ENCODE measurements at places on chromosomes 13 and 19.

DNA sequence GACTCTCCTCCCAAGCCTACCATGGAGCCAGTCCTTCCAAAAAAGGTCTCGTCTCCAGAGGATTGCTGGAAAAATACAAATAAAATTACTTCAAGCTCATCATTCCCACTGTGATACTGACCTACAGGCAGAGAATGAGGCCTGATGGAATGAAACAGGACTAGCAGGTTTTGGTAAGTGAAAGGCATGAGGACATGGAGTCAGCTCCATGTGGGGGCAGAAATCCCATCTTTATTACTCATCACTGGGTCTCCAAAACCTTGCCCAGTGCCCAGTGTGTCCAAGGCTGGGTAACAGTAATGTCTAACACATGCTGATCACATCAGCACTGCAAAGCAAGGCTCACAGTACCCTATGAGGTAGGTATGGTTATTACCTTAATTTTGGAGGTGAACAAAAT is 235.4 kb downstream of the DNAJC15 start:
- DNase-seq = no peak

- DNase-seq = no peak
Observed at GRCh38 chr19:47514151-47514868, 553 bp downstream of the NAPA start.

DNA sequence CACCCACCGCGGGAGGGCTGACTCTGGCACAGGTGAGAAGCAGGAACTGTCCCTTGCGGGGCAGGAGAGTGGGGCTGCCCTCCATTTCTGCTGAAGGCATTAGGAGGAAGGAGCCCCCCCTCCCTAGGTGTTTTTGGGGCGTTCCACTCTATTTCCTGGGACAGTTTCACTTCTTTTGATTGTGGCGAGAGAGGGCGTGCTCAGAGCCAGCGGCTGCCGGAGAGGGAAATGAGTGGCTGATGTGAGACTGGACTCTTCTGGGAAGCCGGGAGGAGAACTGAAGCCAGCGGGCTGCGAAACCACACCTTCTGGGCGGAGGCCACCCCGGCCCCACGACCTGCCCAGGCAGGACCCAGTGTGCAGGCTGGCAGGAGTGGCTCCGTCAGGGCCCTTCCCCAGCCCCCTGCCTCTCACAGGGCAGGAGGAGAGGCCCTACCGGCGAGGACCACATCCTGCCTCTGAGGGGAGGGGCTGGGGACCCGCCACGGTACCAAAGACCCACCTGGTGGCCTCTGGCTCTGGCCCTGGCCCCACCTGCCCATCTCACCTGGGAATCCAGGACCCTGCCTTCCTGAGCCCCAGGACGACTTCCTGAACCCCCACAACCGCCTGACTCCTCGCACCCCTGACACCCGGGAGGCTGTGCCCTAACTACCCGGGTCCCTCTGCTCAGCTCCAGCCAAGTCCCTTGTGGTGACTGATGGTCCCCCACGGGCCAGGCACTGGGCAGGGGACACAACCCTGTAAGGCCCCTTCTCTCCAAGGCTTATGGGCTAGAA is 25.9 kb downstream of the MPND start:
- peak; percentile 63 for DNase-seq

DNA sequence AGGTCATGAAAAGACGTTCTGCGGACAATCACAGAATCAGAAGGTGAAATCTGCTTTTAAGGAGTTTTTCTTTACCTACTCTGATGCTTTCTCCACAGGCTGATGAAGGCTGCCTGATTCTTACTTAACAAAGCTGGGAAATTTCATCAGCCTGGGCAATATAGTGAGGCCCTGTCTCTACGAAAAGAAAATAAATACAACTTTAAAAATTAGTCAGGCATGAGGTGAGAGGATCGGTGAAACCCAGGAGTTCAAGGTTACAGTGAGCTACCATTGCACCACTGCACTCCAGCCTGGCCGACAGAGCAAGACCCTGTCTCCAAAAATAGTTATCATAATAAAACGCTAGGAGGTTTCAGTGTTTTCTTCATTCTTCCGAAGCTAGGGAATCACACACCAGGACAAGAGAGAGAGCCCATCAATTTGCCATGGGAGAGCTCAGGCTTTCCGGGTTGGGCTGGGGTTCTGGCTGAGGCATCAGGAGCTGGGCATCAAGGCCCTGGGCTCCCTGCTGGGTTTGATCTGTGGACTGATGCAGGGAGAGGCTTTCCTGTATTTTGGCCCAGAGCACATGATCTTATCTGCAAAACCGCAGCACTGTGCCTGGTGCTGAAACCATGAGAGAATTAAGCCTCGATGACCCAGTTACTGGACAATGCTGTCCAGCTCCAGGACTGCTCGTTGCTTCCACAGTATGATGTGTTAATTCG is 25.1 kb upstream of the CEBPG start:
- DNase-seq = no peak

GRCh38 chr19:30076101-30076551 is 134.1 kb downstream of the URI1 start:
- DNase-seq = no peak

DNA sequence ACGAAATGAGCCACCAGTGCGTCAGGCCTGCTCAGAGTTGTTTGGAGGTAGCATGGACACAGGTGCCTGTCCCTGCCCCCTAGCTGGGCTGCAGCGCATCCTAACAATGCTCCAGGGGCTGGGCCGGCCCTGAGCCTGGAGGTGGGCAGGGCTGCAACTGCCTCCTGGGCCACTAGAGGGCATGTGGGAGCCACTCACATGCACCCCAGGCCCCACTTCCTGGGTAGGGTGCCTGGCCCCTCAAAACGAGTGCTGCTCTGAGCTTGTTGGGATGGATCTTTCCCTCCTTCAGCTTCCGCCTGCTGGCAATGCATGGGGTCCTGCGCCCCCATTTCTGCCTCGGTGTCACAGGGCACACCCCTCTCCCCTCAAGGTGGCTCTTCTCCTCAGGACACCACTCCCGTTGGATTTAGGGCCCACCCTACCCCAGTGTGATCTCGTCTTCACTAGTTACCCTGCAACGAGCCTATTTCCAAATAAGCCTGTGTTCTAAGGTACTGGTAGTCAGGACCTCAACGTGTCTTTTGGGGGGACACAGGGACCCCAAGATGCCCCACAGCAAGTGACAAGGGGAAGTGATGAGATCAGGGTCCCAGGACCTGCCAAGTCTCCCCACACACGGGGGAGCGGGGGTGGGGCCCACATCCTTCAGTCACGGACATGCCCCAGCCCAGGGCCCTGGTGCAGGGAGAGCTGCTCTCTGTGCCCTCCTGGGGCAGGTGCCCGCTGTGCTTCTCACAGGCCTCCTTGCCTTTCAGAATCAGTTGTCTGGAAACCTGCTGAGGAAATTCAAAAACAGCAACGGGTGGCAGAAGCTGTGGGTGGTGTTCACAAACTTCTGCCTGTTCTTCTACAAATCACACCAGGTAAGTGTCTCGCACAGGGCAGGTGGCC is 131.3 kb downstream of the STK24 start:
- peak; percentile 46 for DNase-seq

All from HL-60 (cell line).